ENCODE measurements at places on chromosomes 2 and 18.
A peak's percentile ranks its signal among the peaks of the same experiment; 100 is the strongest.

DNA sequence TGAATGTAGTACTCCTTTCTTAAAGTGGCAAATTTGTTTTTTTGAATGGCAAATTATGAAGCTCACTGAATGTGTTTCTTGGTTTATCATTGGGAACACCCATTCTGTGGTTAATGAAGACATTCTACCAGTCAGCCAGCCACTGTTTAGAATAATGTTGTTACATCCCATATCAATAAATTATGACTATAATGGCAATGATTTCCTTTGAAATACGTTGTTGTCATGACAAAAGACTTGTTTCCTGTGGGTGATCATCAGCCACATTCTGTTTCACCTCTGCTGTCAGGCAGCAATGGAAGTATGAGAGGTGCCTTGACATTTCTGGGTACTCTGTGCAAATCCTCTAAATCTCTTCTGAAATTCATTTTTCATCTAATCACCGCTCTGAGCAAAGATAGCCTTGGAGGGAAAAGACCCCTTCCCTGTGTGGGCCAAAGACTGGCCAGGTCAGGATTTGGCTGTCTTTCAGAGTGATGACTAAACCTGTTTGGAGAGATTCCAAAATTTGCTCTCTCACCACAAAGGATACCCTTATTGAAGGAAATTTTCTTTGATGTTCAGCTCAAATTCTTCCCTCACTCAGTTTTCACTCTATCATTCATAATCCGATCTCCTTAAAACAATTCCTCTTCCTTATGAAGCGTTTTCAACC lies 869.2 kb downstream of the BCL11A start:
- no peak for DNase-seq

- DNase-seq, result no peak
These were observed 158.7 kb upstream of the ZC3H15 start for GRCh38 chr2:186327251-186327868.

GRCh38 chr2:47187069-47187468 lies 32.0 kb upstream of the STPG4 start:
- DNase-seq, result no peak

DNA sequence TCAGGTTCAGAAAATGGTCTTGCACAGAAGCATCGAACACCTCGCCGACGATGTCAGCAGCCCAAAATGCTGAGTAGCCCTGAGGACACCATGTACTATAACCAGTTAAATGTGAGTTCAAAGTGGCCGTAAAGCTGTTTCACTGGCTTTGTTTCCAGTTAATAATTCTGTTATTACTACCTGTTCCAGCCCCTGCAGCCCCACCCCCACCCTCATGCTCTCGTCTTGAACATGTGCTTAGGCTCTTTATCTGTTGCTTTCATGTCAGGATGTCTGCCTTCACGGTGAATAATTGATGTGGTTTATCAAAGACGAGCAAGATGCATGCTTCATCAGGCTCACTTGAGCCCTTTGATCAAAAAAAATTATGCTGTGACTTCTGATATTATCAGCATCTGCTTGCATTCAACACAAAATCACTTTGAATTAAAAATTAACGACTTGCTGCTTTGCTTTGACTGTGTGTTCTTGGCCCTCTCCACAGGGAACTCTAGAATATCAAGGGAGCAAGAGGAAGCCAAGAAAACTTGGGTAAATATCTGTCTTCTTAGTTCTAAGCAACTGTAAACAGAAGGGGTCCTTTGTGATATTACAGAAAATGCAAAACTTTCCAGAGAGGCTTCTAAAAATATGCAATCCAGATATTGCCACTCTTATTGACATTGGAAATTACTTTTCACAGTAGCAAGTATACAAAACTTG lies 63.4 kb upstream of the SP5 start:
- no peak for DNase-seq

DNA sequence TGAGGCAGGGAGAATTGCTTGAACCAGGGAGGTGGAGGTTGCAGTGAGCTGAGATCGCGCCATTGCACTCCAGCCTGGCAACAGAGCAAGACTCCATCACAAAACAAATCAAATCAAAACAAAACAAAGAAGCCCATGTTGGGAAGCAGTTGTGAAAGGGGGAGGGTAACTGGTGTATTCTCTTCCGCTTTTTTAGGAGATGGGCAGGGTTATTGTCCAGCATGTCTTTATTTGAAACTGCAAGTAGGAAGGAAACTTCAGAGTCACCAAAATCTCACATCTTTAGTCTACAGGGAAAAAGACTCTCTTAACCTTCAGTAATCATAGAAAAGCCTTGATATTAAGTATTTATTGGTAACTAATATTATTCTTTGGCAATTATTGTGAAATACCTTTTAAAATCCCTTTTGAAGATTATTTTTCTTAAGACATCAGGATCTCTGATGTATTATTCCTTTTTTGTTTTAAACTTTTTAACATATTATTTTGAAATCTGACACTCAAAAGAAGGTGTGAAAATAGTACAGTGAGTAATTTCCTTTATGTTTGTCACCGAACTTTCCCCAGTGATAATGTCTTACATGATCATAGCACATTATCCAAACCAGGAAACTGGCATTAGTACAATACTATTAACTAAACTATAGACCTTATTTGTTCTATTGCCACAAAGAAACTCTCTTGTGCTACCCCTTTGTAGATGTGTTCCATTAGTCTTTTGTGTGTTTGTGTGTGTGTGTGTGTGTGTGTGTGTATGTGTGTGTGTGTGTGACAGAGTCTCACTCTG lies 84.3 kb upstream of the LTBP1 start:
- no peak for DNase-seq

- DNase-seq, result no peak
These were observed 110.2 kb upstream of the PIEZO2 start for GRCh38 chr18:11259469-11260150.

GRCh38 chr2:98519851-98520250 lies 75.2 kb downstream of the INPP4A start:
- no peak for DNase-seq

- DNase-seq, result peak; percentile 38
These were observed 38.2 kb downstream of the EFEMP1 start for GRCh38 chr2:55885127-55885943.

DNA sequence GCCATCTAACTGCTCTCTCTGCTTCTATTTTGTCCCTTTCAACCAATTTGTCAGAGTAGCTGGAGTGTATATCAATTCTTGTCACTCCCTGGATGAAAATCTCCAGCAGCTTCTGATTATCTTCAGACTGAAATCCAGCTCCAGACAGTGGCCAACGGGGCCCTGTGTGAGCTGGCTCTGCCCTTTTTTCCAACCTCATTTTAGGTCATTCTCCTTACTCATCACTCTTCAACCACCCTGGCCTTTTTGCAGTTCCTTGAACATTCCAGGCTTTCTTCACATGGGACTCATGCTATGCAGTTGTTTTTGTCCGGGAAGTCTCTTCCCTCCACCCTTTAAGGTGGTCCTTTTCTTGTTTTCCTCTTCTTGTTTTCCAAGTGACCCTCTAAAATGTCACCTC lies 15.4 kb upstream of the FAP start:
- DNase-seq, result no peak

DNA sequence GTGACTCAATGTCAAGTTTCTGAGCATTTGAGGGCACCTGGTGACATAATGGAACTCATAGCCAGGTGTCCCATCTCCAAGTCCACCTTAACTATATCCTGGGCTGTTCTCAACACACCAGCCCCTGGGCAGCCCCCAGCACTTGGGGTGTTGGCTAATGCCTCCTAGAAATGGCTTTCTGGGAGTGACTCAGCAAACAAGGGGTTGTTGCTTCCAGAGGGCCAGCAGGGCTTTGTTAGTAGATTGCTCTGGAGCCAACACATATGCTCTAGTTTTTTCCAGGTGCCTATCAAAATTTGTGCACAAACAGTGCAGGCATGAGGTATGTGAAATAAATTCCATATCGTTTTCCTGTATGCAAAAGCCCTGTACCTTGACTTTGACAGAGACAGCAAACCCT lies 448.4 kb downstream of the SLC4A3 start:
- DNase-seq, result no peak

- no peak for DNase-seq
These were observed 54.5 kb upstream of the TMEM163 start for GRCh38 chr2:134773335-134773734.

- no peak for DNase-seq
These were observed 68.3 kb downstream of the IL1R2 start for GRCh38 chr2:102060047-102060446.

DNA sequence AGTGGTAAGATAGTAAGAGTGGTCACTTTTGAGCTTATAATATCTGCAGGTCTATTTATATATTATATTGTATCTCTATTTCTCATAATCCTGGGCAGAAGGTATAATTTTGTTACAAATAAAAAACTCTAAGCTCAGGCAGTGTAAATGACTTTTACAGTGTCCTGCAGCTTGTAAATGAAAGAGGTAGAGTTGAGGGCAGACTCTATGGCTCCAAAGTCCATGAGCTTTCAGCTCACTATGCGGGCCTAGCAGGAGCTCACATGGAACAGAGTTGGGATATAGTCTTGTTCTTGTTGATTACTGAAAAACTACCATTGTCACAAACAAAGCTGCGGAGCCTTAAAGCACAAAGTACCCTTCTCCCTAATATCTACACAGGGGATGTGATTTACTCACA lies 361.4 kb downstream of the LNPK start:
- no peak for DNase-seq

DNA sequence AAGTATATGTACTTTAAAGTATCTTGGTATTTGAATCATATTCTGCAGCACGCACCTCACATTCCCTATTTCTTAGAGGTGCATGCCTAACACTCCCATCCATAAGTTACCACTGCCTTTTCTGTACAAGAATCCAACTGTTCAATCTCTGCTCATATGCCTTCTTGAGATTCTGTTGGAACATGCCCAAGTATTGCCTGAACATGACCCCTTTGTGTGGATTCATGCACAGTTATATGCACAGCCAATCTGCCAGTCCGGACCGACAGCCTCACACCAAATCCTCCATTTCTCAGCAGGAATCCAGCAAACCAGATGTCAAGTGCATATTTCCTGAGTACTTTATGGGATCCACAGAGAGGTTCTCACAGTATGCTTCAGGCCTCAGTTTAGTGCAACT lies 222.0 kb downstream of the TMEM182 start:
- no peak for DNase-seq

GRCh38 chr2:28393114-28393836 lies 617 bp downstream of the FOSL2 start:
- DNase-seq, result no peak

DNA sequence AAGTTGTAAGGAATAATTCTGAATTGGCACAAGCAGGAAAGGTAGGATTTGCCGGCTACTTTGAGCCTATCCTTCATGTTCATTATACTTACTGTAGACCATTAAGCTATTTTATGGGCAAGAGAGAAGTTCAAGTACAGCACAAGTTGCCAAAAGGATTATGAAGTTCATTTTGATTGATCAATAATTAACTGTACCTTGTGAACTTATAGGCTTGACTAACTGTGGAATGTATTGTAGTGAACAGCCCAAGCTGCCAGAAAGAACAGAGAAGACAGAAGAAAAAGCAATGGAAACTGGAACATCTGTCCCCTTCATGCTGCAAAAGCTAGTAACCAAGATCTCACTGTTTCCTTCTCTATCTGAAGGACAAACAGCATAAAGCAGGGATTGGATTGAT lies 810.1 kb upstream of the ZEB2 start:
- DNase-seq, result peak; percentile 21

DNA sequence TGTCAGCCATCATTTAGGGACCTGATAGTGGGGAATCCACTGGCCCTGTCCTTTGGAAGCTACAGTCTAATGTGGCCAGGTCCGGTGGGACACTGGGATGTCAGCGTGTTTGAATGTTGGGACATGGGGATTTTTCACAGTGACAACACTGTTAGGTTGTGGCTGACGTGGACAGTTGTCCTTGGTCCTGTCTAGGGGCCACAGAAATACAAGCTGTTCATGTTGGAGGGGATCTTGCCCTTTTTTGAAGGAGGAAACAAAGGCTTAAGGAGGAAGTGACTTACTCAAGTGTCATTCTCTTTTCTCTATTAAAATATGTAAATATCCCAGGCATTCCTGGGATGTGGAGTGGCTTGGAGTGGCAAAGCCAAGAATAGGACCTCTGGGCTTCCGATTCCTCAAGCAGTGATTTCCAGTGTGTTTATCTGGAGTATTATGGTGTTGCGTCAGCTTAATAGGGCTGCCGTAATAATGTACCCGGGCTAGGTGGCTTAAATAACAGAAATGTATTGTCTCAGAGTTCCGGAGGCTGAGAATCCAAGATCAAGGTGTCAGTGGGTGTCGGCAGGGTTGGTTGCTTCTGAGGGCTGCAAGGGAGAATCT lies 8.5 kb downstream of the ACOXL start:
- no peak for DNase-seq

DNA sequence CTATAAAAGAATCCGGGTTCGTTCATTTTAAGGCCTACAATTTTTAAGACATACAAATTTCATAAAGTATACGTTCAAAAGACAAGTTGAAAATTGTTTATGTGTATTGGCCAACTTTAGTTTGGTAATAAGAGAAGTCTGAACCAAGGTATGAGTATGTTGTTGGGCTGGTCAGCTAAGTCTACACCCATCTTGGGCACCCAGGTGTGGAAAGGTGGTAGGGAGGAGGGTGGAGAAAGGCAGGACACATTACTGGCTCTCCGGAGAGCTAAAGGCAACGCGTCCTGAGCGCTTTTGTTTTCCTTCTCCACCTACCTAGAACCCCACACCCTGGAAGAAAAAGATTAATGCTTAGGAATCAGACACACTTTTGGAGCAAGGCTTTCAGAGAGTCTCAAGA lies 899 bp upstream of the PELI1 start:
- DNase-seq, result no peak

DNA sequence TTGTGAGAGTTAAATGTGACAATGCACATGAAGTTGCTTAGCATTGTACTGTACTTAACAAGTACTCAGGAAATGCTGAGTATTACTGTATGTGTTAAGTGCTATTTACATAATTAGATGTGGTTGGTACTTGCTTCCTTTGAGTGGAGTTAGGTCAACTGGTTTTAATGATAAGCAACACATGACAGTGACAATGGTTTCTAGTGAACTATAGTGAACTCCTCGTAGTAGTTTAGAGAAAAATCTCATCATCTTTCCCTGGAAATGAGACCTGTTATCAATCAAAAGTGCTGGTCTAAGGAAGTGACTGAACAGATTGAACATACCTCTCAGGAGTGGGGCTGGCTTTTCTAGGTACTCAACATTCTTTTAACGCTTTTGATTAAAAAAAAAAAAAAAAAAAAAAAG lies 29.2 kb upstream of the ZDBF2 start:
- no peak for DNase-seq

DNA sequence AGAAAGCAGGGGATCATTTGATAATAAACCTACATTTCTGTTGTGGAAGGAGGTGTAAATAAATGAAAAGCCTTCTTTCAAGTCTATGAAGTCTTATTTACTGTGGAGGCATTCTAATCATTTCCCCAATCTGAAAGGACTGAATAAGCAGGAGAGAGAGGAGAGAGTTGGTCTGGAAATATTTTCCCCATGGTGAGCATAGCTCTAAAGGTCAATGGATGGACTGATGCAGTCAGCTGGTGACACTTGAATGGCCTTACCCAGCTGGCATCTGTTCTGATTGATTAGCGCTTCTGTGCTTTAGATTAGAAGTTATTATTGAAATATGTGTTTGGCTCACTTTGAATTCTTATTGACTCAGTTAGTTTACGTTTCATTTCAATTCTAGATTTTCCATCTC lies 122.7 kb downstream of the PARD3B start:
- no peak for DNase-seq

- DNase-seq, result no peak
These were observed 17.0 kb upstream of the C1QL2 start for GRCh38 chr2:119175517-119175916.

Measured in kidney epithelial cell (primary cell).